ENCODE measurements at places on chromosomes 6 and 20.

- no peak overlapping the region for H3K4me3 ChIP-seq
- no peak overlapping the region for H3K27ac ChIP-seq
- no peak for DNase-seq
Measured at GRCh38 chr6:138785980-138786379, 9.9 kb upstream of the ECT2L start.

- no peak for DNase-seq
- no peak overlapping the region for H3K4me3 ChIP-seq
- no peaks in the 10 kb centered on the region for H3K4me1 ChIP-seq
- no peaks in the 10 kb centered on the region for H3K36me3 ChIP-seq
- H3K27ac ChIP-seq, result no peak overlapping the region
- H3K27me3 ChIP-seq, result peaks cover 16% of the 10 kb centered on the region
Measured at GRCh38 chr20:44850837-44851236, 34.7 kb upstream of the YWHAB start.

DNA sequence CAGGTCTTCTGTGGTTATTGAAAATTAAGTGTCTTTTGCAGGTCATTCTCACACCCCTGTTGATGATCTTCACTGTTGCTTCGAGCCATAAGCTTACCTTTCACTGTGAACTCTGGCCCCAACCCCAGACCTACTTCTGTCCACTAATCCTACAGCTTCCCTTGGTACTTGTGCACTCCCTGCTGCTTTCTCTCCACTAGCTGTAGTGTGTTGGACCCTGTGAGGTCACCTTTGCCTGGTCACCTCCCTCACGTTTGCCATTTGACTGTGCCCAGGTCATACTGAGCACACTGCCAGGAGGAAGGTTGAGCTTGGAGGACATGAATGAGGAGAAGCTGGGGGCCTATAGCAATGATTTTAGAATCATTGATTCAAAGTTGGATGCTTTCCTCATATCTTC is 94.0 kb downstream of the PLCB1 start:
- peaks cover 1% of the 10 kb centered on the region for H3K27me3 ChIP-seq
- H3K27ac ChIP-seq, result no peak overlapping the region
- H3K4me3 ChIP-seq, result no peak overlapping the region
- H3K36me3 ChIP-seq, result no peaks in the 10 kb centered on the region

GRCh38 chr6:16146527-16146955 is 17.7 kb downstream of the MYLIP start:
- H3K4me3 ChIP-seq, result no peak overlapping the region
- no peak overlapping the region for H3K27ac ChIP-seq
- peaks cover 83% of the 10 kb centered on the region for H3K36me3 ChIP-seq

- no peak overlapping the region for H3K27ac ChIP-seq
- DNase-seq, result no peak
- no peak overlapping the region for H3K4me3 ChIP-seq
- peaks cover 14% of the 10 kb centered on the region for H3K27me3 ChIP-seq
Measured at GRCh38 chr6:134911547-134911946, 38.4 kb downstream of the ALDH8A1 start.

GRCh38 chr6:136341967-136342366 is 52.3 kb upstream of the BCLAF1 start:
- no peaks in the 10 kb centered on the region for H3K36me3 ChIP-seq
- H3K4me3 ChIP-seq, result no peak overlapping the region
- H3K4me1 ChIP-seq, result no peaks in the 10 kb centered on the region
- peaks cover 12% of the 10 kb centered on the region for H3K27me3 ChIP-seq
- no peak overlapping the region for H3K27ac ChIP-seq

- peak overlapping the region; percentile 30 for H3K4me3 ChIP-seq
- H3K36me3 ChIP-seq, result peaks cover 5% of the 10 kb centered on the region
- peaks cover 44% of the 10 kb centered on the region for H3K4me1 ChIP-seq
- H3K27me3 ChIP-seq, result no peaks in the 10 kb centered on the region
Measured at GRCh38 chr6:14270925-14271788, 153.6 kb downstream of the CD83 start.

GRCh38 chr6:44352259-44352658 is 9.8 kb downstream of the SPATS1 start:
- no peaks in the 10 kb centered on the region for H3K36me3 ChIP-seq
- H3K27ac ChIP-seq, result no peak overlapping the region
- no peak for DNase-seq
- H3K4me1 ChIP-seq, result no peaks in the 10 kb centered on the region
- no peak overlapping the region for H3K4me3 ChIP-seq
- H3K27me3 ChIP-seq, result peaks cover 22% of the 10 kb centered on the region

- H3K27ac ChIP-seq, result no peak overlapping the region
- H3K4me3 ChIP-seq, result no peak overlapping the region
- H3K4me1 ChIP-seq, result no peaks in the 10 kb centered on the region
- H3K36me3 ChIP-seq, result no peaks in the 10 kb centered on the region
- H3K27me3 ChIP-seq, result no peaks in the 10 kb centered on the region
- no peak for DNase-seq
Measured at GRCh38 chr6:39819228-39819627, 27.1 kb downstream of the DAAM2 start.

- no peaks in the 10 kb centered on the region for H3K27me3 ChIP-seq
- no peak overlapping the region for H3K27ac ChIP-seq
- H3K4me1 ChIP-seq, result no peaks in the 10 kb centered on the region
Measured at GRCh38 chr20:40563296-40563950, 125.6 kb downstream of the MAFB start.

- no peak for DNase-seq
- no peak overlapping the region for H3K27ac ChIP-seq
- H3K36me3 ChIP-seq, result no peaks in the 10 kb centered on the region
Measured at GRCh38 chr6:146445233-146445632, 98.4 kb upstream of the RAB32 start.

DNA sequence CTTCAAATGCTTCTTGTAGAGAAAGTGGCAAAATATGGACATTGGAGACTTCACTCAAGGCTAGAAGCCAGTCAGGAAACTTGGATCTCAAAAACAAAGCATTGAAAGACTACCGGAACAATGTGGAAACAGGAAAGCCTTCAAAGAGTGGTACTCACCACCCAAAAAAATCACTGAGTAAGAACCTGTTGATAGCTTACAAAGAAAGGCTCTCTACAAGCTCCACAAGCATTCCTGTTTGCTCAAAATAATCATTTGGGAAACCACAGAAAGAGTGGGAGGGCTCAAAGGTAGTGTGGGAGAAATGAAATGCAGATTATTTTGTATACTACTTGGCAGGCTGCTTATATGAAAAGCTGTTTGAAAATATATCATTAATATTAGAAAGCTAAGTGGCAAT is 9.5 kb upstream of the DST start:
- no peaks in the 10 kb centered on the region for H3K4me1 ChIP-seq
- peaks cover 2% of the 10 kb centered on the region for H3K27me3 ChIP-seq
- H3K36me3 ChIP-seq, result no peaks in the 10 kb centered on the region
- H3K27ac ChIP-seq, result no peak overlapping the region
- H3K4me3 ChIP-seq, result no peak overlapping the region

DNA sequence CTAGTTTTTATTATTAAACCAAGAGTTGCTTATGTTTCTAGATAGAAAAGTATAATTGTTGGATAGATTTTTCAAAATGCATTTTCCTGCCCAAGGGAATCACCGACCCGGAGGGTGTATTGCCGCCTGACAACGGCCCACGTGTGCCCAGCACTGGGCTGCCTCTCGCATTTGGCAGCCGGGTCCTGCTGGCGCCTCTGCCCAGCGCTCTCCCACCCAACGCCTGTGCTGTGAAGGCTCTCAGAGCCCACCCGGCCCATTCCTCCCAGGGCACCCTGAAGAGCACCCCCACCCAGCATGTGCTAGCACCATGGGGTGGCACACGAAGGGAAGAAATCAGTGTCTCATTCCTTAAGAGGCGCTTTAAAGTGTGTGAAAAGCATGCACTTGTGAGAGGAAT is 88.3 kb upstream of the AFDN start:
- H3K4me3 ChIP-seq, result no peak overlapping the region
- no peaks in the 10 kb centered on the region for H3K36me3 ChIP-seq
- no peak for DNase-seq
- no peak overlapping the region for H3K27ac ChIP-seq
- peaks cover 13% of the 10 kb centered on the region for H3K27me3 ChIP-seq
- H3K4me1 ChIP-seq, result no peaks in the 10 kb centered on the region

- H3K4me3 ChIP-seq, result no peak overlapping the region
- H3K36me3 ChIP-seq, result no peaks in the 10 kb centered on the region
- H3K27me3 ChIP-seq, result peaks cover 37% of the 10 kb centered on the region
- DNase-seq, result no peak
- peaks cover 7% of the 10 kb centered on the region for H3K4me1 ChIP-seq
Measured at GRCh38 chr6:125157725-125158124, 4.2 kb downstream of the TPD52L1 start.
